Left ventricle myocardium inferior (tissue), 1 donor: ENCODE measurements at places on chromosomes 3 and 15. TPM values are rescaled to one million over a fixed set of nuclear protein-coding genes. Genes with fewer than 3 reads are reported as not detected.

SEMA6D gene
- 12.4 TPM for total RNA-seq

TMOD2 gene
- 5.1 TPM for total RNA-seq

TMCO5A gene
- not detected for total RNA-seq

NRG4 gene
- total RNA-seq, result not detected

PRICKLE2 gene
- total RNA-seq, result 8.7 TPM

SAMD7 gene
- not detected for total RNA-seq
